ENCODE measurements at places on chromosomes 12 and 14. TPM values are rescaled to one million over a fixed set of nuclear protein-coding genes. Genes with fewer than 3 reads are reported as not detected.

The TCL1B gene
- total RNA-seq: not detected

The OVCH1 gene
- total RNA-seq: not detected

The PLEKHD1 gene
- total RNA-seq: 0.02 TPM

The FLRT2 gene
- 4.0 TPM for total RNA-seq

The CCDC184 gene
- total RNA-seq: 2.3 TPM

The CCDC196 gene
- total RNA-seq: not detected

The PYGL gene
- 172 TPM for total RNA-seq

The DNAI7 gene
- total RNA-seq: 0.16 TPM

The PLBD1 gene
- total RNA-seq: 4.8 TPM

The WIF1 gene
- not detected for total RNA-seq

The CIROP gene
- total RNA-seq: not detected

The KIF26A gene
- 1.9 TPM for total RNA-seq

The P2RX4 gene
- 18.4 TPM for total RNA-seq

The RNASE2 gene
- not detected for total RNA-seq

The CCDC198 gene
- total RNA-seq: 1.8 TPM

The KANSL2 gene
- 40.9 TPM for total RNA-seq

The BMP4 gene
- total RNA-seq: 1.6 TPM

The ARHGEF25 gene
- total RNA-seq: 5.0 TPM

The AQP6 gene
- total RNA-seq: 0.02 TPM

The TMBIM4 gene
- total RNA-seq: 48.9 TPM

The MYL2 gene
- total RNA-seq: 0.96 TPM

The CFAP54 gene
- total RNA-seq: 1.4 TPM

The CD4 gene
- not detected for total RNA-seq

The GTF2H3 gene
- 33.8 TPM for total RNA-seq

The SIX4 gene
- total RNA-seq: 2.8 TPM

The SIX6 gene
- total RNA-seq: not detected

The KLRB1 gene
- not detected for total RNA-seq

The NR2C1 gene
- total RNA-seq: 26.4 TPM

The APOF gene
- total RNA-seq: not detected

The RDH12 gene
- 0.11 TPM for total RNA-seq

The RPL10L gene
- total RNA-seq: not detected

The SMCO2 gene
- total RNA-seq: 0.11 TPM

The VIPAS39 gene
- total RNA-seq: 16.1 TPM

The HOXC11 gene
- 0.70 TPM for total RNA-seq

The CDH24 gene
- total RNA-seq: 2.1 TPM

The GEMIN2 gene
- total RNA-seq: 21.1 TPM

The RIMBP2 gene
- 0.06 TPM for total RNA-seq

The MGAT4C gene
- total RNA-seq: not detected

The CDKN3 gene
- 74.2 TPM for total RNA-seq

The STYK1 gene
- 0.11 TPM for total RNA-seq

Data from A549 treated with dexamethasone at 1 μM for 4 hours (cell line).